Stimulated activated CD8-positive, alpha-beta memory T cell treated with anti-CD3 and anti-CD28 coated beads, Interleukin-7, amount 100 ng/mL, for 4 hours (primary cell): ENCODE measurements at places on chromosomes 16 and 17.

GRCh38 chr17:76709077-76709950 is 1.5 kb downstream of the MXRA7 start:
- no peak for DNase-seq

- DNase-seq = no peak
Measured at GRCh38 chr16:51636920-51637769, 486.1 kb upstream of the SALL1 start.

DNA sequence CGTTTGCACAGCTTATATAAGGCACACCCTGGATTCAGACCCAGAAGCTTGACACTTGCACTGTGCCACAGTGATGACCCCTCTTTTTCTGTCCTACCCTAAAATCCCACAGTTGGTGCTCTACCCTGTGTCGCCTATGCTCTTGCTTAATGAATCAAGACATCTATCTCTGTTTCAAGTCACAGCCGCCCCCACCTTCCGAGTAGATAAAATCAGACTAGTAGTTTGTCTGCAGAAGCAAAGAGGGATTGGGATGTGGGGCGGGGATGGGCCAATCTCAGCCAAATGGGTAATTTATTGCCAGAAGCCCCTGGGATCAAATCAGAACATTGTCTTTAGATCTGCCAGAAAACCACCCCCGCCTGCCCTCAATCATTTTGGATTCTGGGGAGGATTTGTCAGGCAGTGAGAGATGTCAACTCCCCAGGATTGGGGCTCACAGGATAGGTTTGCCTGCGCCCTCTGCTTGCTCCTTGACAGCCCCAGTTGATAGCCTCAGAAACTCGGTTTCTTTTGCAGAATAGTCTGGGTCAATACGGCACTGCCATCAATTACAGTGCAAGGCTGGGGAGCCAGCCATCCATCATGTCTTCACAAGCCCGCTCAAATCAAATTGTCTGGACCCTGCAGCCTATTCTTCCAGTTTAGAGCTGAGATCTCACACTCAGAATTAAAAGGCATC is 520.8 kb downstream of the GRIN2A start:
- DNase-seq = no peak

DNA sequence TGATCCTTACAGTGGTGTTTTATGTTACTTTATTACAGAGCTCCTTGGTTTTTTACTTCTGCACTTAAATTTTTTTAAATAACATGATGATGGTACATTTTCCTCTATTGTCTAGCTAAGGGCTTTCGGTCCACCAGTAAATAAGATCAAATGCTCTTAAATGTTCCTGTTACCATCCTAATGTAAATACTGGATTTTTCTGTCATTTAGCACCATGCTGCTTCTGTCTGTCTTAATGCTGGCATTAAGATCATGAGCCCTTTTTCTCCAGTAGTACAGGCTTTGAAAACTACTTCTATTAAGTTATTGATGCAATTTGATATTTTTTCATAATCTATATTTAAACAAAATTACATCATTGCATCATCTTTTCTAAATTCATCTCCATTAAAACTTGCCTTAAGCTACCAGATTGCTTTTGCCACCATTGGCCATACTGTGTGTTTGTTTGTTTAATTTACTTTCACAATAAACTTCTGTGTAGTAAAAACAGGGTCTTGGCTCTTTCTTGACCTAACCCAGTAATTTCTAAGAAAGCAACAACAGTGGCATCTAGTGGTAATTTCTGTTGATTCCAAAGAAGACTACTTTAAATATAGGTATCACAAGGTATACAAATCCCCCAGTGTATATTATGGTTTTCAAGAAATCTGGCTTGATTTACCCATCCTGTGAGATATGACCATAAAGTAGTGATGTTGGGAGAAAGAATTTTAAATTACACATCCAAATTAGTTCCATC is 9.0 kb upstream of the PHAF1 start:
- DNase-seq = no peak

GRCh38 chr16:53207810-53208752 is 153.3 kb downstream of the CHD9 start:
- DNase-seq = no peak
